Activated CD4-positive, alpha-beta memory T cell treated with anti-CD3 and anti-CD28 coated beads, Interleukin-2, amount 10 ng/mL, durations not matched to agents 7 days and 5 days (primary cell): ENCODE measurements at places on chromosomes 3 and 15.

DNA sequence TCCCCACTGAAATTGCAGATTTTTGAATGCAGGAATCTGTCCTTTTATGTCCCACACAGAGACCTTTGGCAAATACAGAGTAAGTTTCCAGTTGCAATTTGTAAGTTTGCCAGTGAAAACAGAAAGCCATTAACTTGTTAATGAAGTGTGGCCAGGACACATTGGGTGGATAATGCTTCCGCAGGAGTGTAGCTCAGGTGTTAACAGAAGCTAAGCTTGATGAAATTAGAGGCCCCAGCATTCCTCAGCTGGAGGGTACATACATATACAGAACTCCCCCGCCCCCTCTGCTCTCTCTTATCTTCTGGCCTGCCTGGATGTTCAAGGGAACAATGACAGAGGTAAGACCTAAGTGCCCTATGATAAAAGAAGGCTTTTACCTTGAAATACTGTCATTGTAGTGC, 8.1 kb upstream of the LRRC2 start:
- DNase-seq: no peak

GRCh38 chr15:60251300-60252070, 146.3 kb downstream of the ANXA2 start:
- DNase-seq: no peak

DNA sequence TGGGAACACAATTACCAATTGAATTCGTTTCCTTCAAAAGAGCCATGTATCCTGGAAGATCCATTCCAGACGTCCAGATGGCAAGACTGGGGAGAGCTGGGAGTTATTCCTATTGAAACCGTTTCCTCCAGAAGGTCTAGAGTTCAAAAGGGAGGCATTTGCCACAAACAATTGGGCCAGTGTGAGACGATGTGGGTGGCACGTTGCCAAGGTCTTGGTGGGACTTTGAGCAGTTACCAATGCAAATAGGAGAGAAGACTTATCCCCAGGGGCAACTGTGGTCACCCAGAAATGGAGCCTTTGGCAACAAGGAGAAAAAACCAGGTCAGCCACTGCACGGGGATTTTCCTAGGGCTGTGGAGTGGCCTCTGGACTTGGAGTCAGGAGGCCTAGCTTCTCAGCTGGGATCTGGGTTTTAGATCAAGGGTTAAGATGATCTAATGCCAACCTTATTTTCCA, 29.6 kb upstream of the TLE3 start:
- no peak for DNase-seq

DNA sequence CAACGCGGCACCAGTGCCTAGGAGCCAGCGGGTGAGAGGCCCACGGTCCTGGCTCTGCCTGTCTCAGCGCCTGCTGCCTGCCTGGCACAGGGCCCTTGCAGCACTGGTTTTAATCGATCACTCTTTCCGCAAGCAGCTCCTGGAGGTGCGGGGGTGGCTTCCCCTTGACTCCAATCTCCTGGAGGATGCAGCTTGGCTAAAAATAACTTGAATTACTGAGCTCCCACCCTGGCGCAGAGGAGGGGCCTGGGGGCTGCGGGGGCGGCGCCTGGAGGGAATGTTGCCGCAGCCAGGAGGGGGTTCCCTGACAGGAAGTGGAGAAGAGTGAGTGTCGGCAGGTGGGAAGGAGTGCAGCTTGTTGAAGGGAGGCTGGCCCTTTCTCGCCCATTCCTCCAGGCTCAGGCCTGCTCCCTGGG, 9.9 kb upstream of the RPL29 start:
- no peak for DNase-seq

DNA sequence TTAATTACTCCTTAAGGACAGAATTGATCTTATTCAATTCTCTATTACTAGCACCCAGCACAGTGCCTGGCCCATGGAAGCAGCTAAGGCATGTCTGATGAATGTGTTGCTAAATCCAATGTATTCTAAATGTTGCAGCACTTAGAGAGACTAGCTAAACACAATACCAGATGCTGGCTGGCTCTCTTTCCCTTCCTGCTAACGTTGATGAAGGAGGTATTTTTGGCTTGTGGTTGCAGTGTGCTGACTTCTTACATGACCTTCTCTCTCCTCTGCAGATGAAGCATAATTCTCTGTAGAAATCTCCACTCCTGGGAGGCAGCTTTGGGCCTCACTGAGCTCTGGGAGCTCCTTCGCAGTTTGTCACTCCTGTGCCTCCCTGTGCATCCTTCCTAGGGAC, 183.6 kb downstream of the PEX5L start:
- DNase-seq: no peak

- no peak for DNase-seq
These were observed 38.7 kb downstream of the CHST2 start for GRCh38 chr3:143158014-143158988.

- DNase-seq: no peak
These were observed 9.1 kb upstream of the UTS2B start for GRCh38 chr3:191339316-191339917.

GRCh38 chr3:182078929-182079328, 367.2 kb downstream of the SOX2 start:
- no peak for DNase-seq

- no peak for DNase-seq
These were observed 2.5 kb downstream of the DNAJB8 start for GRCh38 chr3:128464188-128464587.

DNA sequence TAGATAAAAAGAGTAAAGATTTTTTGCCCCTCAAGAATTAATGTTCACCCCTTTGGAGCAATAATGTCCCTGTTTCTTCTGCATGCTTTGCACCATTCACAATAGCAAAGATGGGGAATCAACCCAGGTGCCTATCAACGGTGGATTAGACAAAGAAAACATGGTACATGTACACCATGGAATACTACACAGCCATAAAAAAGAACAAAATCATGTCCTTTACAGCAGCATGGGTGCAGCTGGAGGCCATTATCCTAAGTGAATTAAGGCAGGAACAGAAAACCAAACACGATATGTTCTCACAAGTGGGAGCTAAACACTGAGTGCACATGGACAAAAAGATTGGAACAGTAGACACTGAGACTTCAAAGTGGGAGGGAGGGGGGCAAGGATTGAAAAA, 35.2 kb downstream of the AAGAB start:
- no peak for DNase-seq

DNA sequence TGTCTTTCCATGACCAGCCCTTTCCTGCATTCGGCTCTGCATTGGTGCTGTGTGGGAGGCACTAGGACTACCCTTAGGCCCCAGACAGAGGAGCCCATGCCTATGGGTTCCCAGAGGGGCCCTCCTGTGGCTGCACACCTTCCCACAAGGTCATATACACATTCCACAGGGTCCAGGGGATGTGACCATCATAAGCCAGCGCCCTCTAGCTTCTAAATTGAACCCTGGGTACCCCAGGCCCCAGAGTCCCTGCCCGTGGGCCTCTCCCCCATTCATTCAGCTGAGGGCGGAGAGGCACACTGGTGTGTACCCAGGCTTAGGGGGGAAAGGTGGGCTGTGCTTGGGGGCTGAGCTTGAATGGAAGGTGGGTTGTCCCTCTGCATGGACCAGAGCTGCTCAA, 10.2 kb upstream of the SLC6A6 start:
- DNase-seq: no peak

DNA sequence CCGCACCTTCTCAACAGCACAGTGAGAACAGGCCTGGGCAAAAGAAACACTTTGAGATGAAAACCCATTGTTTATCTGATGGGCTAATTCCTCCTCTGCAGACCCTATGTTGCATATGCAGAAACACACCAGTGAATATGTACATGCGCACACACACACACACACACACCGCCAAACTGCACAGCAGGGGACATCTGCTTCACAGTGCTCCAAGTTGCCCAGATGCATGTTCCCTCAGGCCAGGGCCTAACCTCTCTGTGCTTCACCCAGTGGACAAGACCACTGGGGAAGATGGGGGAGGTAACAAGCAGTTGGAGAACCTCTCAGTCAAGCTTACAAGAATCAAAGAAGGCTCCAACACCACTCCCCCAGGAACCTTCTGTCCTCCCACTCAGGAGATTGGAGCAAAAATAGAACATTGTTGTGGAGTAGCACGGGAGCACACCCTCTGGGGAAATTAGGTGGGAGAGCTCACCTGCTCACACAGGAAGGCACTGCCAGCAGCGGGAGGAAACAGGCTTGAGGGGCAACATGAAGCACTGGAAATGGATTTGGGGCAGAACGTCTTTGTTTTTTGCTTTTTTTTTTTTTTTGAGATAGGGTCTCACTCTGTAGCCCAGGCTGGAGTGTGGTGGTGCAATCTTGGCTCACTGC, 13.0 kb downstream of the HCN4 start:
- no peak for DNase-seq
